Astrocyte of the hippocampus (primary cell): ENCODE measurements at places on chromosomes 3 and 15.

- no peak for DNase-seq
Measured at GRCh38 chr15:78082106-78082742, 4.7 kb upstream of the TBC1D2B start.

- DNase-seq: no peak
Measured at GRCh38 chr3:52029053-52029452, 27.3 kb downstream of the DUSP7 start.

GRCh38 chr3:30231277-30232141, 374.9 kb upstream of the TGFBR2 start:
- peak; percentile 28 for DNase-seq

GRCh38 chr3:164486150-164486549, 592.1 kb downstream of the SI start:
- no peak for DNase-seq

DNA sequence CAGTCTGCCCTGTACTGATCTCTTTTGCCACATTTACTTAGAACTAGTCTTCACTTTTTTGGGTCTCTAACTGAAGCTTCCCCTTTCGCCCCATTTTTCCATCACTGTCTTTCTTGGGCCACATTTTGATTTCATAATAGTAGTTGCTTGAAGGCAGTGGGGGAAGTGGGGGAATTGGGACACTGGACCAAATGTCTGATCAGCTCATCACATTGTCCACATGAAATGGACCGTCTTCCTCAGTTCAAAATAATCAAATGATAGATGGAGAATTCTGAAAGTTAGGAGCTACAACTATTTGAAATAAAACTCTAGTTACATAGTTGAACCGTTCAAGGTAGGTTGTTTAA, 747 bp downstream of the PDCD6IP start:
- DNase-seq: no peak

- DNase-seq: no peak
Measured at GRCh38 chr3:52228751-52229291, 3.4 kb upstream of the TLR9 start.

- DNase-seq: no peak
Measured at GRCh38 chr15:100108346-100108745, 233.4 kb downstream of the ADAMTS17 start.

DNA sequence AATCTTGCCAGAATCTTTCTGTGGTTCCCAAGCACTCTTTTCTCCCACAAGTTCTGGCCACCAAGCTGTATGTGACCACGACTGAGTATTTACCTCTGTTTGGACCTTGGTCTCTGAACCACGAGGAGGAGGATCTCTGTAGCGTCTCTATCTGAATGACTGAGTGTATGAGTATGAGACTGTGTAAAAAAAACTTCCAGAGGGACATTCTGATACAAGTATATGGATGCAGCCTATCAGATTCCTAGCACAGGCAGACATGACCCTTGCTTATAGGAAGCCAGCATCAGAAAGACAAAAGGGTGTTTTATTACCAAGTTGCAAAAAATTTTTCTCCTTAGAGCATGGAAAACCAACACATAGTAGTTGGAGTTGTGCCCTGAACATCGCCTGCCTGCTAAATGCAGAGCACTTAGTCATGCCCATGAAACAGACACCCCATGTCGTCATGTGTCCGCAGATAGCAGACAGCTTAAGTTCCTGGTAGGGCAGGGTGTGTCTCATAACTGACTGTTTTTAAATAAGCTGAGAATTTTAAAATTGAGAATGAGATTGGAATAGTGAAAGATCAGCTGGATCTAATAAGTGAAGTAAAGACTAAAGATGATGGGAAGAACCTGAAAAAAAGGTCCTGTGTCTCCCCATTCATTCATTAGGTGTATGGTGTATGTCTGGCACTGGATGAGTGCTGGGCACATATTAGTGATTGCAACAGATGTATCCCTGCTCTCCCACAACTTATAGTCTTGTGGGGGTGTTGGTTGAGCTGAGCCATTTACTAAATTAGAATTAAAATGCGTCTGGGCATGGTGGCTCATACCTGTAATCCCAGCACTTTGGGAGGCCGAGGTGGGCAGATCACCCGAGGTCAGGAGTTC, 30.9 kb downstream of the DAG1 start:
- peak; percentile 90 for DNase-seq

GRCh38 chr15:91186904-91187656, 87.0 kb downstream of the SV2B start:
- peak; percentile 71 for DNase-seq

DNA sequence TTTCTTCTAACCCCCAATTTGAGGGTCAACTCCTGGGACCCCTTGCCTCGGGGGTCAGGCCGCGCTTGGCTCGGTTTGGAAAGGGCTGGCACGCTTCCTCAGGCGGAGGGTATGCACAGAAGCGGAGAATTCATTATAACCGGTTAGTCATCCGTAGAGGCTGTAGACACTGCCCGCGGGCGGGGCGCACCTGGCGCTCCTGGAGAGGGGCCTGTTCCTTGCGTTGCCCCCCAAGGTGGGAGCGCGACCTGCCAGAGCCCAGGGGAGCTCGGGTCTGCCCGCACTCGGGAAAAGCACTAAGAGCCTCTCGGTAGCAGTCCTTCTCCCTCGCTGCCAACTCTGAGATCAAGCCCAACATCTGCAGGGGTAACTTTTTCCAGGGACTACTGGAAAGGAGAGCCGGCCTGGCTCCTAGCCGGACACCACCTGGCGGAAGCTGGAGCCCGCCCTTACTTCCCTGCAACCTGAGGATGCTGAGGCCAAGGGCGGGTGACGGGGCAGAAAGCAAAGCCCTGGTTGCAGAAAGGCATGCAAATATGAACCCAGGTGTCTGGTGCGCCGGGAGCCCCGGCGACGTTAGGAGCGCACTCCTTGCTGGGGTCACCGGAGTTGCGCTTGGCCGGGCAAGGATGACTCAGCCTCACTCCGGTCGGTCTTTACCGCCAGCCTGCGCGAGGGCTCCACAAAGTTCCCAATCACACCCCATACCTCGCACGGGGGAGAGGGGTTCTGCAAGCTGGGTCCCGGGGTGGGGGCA, 1.5 kb upstream of the CACNA2D3 start:
- peak; percentile 43 for DNase-seq

DNA sequence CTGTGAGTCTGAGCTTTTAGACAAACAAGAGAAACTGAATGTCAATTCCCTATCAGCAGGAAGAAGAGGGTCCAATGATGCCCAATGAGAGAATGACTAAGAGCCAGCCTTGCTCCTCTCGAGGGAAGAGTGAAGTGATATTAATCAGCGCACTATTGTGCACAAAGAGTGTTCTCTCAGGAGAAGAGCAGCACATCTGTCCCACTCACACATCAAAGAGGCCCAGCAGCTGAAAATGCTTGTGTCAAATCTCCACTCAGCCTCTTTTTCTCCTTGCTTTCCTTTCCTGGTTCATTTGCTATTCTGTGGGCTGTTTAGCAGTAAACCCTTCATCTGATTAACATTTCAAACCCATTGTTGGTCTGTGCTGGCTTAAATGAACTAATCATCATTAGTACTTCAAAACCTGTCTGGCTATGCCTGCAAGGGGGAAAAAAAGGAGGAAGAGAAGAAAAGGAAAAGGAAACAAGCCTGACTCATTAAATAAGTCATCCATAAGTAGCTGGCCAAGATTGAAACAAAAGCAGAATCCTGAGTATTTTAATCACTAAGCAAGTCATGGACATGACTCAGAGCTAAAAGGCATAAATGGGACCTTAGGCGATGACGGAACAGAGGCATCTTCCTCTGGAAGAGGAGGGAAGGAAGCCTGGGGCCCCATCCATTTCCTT, 912.7 kb downstream of the TUSC7 start:
- peak; percentile 79 for DNase-seq

DNA sequence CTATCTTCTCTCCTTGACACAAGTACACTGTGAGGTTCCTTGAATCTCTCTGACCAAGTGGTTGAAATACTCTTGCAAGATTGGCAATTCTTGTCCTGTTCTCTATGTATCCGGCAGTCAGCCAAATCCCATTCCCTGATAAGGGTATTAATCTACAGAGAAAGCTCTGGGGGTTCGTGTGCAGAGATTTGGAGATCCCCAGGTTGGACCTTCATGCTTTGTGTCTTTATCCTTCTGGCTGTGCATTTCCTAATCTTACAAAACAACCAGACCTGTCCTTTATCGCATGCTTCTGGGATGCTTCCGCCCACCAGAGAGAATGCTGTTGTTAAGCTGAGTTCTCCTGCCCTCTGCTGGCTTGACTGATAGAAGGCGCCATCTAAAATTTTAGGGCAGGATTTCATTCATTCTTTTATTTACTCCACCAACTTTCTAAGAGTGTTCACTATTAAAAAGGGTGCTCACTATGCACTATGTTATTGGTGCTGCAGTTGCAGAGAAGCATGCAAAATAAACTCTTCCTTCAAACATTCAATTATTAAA, 8.6 kb upstream of the SST start:
- DNase-seq: peak; percentile 80

DNA sequence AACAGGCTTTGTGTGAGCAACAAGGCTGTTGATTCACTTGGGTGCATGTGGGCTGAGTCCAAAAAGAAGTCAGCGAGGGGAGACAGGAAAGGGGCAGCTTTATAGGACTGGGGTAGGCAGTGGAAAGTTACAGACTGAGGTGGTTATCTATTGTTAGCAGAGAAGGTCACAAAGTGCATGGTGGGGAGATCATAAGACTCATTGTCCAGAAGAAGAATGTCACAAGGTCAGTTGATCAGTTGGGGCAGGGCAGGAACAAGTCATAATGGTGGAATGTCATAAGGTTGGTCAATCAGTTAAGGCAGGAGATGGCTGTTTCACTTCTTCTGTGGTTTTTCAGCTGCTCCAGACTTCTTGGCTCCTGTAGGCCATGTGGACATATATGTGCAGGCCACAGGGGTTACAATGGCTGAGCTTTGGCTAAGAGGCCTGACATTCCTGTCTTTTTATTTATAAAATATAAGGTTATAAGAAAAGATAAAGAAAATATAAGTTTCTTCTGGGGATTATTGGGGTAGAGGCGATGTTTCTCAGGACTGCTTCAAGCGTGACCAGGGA, 69.5 kb upstream of the SNTN start:
- no peak for DNase-seq

DNA sequence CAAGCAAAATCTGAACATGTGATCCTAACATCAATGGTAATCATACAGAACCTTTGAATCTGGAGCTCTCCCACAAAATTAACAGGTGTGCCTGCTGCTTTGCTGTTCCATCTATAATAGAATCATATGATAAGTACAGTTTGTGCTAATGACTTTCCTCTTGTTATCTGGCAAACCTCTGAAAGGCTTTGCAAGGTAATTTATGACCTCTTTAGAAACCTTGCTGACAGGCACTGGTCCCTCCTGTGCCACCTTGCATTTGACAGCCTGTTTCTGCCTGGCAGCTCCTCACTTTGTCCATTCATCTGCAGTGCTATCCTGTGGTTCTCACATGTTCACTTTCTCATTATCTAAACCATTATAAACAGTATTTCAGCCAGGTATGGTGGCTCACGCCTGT, 10.2 kb upstream of the HTR3C start:
- DNase-seq: no peak

DNA sequence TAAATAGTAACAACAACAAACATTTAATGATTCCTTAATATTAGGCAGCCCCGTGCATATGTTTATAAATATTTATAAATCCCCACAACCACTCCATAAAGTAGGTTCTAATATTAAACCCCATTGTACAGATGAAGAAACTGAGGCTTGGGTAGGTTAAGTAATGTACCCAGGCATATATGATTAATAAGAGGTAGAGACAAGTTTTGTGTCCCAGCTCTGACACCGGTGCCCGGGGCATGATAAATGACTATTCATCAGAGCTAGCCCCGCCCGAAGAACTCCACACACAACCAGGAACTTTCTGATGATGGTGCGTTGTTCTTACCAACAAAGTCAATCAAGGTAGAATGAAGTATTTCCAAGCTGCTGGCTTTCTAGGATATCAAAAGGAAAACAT, 19.4 kb downstream of the CDCP1 start:
- DNase-seq: no peak

DNA sequence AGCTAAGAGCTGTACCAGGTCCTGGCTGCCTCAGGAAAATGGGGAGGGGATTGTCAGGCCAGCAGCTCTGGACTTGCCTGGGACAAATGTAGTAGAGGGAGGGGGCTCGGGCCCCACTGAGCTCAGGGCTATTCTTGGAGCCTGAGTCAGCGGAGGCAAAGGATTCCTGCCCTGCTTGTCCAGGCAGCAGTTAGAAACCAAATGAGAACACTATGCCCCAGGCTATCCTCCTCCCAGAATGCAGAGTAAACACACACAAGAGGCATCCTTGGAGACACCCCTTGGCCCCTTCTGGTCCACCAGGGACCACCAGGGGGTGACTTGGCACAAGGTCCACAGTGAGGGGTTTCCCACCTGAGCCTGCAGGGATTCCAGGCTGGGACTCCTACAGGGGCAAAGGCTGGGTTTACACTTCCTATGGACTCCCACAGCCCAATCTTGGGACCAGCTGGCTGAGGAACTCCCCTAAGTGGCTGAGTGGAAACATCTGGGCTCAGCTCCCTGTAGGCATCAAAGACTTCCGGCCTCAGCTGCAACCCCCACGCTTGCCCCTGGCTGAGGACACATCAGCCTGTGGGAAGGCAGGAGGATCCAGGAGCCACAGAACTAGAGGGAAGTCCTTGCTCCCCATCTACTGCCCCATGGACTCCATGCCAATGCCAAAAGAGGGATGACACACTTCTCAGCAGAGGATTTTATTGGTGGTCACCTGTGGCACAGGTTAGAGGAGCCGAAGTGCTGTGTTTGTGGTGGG, 3.4 kb upstream of the COL7A1 start:
- peak; percentile 94 for DNase-seq
